ENCODE measurements at places on chromosomes 5 and 9.

DNA sequence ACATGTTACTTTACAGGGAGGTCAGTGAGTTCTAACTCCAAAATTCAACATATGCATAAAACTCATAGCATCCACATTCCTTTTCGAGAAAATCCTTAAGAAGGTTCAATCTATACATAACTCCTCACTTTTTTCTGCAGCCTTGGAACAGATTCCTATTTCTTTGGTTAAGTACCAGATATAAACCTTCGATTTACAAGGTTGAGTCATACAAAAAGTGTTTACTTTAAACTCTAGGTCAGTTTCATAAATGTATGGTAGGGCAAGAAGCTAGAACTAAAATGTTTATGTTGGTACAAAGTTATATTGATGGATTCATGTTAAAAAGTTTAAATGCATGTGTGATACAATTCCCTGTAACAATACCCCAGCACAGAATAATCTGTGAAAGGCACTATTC, 19.4 kb downstream of the CDKN2AIPNL start:
- DNase-seq = no peak

- DNase-seq = no peak
Observed at GRCh38 chr5:115289104-115289503, 7.3 kb downstream of the CCDC112 start.

- no peak for DNase-seq
Observed at GRCh38 chr5:2172471-2172870, 289.7 kb upstream of the IRX4 start.

DNA sequence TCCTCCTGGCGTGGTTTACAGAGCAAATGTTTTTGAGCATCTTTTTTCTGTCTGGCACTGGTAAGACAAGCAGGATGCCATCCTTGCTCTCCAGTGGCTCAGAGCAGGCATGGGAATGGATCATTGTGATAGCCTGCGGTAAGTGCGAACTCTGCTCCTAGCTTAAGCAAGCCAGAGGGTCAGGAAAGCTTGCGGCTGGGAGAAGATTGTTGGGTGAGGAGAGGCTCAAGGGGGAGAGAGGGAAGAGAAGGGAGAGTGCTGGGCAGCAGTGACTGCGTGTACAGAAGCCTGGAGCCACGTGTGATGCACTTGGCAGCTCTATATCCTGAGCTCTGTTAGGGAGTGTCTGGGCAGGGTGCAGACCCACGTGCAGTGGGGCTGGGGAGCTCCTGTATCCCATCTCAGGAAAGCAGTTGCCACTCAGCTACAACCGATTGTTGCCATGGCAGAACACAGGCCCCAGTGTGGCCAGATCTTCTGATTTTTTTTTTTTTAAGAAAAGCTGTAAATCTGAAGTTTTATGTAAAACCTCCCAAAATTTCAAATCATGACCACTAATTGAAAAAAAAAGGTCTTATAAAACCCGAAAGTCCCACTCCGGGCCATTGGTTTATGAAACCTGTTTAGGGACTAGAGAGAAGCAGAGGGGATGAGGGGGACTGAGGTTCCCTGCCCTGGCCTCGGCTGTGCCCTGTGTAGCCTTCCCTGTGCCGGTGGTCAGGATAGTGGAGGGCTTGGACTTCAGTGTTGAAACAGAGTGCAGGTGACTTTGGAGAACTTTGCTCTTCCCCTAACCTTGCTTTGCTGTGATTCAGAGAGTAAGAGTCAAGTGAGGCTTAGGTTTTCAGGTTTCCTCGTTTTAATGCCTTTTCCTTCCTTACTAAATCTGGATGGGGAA, 67.3 kb downstream of the ZNF618 start:
- no peak for DNase-seq

DNA sequence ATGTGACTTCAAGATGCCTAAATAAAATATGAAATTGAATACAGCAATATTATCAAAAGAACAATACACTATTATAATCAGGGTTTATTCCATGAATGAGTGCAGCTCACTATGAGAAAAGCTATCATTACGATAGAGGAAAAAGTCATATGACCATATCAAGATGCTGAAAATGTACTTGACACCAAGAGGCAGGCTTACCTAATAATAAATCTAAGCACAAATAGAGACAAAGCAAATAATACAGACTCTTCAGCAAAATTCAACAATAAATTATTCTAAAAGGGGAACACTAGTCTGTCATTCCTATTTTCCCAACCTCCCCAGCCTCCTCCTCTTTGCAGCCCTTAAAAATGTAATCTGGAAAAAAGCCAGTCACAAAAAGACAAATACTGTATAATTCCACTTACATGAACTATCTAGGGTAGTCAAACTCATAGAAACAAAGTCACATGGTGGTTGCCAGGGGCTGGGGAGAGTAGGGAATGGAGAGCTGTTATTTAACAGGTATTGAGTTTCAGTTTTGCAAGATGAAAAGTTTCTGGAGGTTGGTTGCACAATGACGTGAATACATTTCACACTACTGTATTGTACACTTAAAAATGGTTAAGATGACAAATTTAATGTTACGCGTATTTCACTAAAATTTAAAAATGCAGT, 148.4 kb downstream of the NFIB start:
- DNase-seq = no peak

GRCh38 chr9:88672874-88673689, 138.1 kb downstream of the NXNL2 start:
- no peak for DNase-seq

GRCh38 chr9:69379270-69379982, 54.4 kb downstream of the ENTREP1 start:
- DNase-seq = peak; percentile 70

DNA sequence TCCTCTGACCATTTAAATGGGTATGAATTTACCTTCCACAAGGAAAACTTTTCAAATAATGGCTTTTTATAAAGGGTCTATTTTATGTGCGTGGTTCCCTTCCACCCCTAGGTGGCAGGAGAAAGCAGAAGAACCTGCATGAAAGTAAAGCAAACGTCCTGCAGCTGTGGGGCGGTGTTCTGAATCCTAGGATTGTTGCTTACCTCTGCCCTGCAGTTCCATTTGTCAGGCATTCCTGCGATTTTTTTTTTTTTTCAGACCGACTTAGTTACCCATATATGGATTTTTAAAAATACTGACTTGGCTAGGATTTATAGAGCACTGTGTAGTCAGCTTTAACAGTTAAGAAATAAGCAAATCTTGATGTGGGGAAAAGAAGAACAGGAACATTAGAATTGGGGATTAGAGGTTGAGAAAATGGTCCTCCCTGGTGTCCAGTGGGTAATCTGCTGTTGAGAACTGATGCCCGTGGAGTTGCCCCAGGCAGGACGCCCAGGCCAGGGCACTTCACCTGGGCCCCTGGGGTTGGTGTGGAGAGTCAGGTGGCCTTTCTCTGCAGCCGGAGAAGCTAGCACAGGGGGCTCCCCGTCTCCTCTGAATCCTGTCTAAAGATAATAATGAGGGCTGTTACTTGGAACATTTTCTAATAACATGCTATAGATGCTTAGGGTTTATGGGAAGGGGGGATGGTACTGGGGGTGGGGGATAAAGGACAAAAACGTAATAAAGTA, 30.4 kb upstream of the LTC4S start:
- DNase-seq = peak; percentile 87

DNA sequence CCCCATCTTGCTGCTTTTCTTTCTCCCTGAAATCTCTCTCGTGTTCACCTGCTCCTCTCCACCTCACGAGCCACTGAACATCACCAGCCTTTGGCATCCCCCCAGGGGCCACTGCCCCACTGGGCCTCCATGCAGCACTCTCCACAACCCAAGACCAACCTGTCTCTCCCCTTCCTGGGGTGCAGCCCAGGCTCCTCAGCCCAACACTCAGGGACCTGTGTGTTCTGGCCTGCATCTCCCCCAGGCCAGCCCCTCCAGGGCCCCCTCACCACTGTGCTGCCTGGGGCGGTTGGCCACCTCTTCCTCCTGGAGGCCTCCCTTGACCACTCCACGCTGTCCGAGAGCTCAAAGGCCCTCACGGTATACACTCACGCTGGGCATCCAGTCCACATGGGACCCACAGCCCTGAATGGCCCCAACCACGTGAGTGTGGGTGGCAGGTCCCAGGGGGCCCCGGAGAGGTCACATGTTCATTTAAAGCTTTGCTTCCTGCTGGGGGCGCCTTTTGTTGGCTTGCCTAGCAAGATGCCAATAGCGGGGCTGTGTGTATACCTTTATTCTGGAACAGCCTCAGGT, 453 bp upstream of the DOK3 start:
- DNase-seq = no peak

DNA sequence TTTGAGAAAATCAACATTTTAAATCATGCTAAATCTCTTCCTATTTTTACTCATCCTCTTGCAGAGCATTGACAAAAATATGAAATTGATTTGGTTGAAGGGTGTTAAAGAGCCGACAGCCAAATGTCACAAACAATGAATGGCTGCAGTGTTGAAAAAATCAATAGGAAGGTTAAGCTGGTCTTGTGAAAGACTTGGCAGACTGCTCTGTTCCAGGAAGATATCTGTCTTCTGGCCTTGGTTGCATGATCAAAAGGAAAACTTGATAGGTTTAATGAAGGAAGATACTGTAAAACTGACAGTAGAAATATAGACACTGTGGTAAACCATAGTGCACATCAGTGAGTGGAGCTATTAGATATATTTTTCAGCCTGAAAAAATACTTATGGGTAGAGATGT, 103.6 kb downstream of the PBX3 start:
- no peak for DNase-seq

- DNase-seq = no peak
Observed at GRCh38 chr5:108983461-108984092, 235.9 kb downstream of the FER start.

GRCh38 chr9:5269249-5269715, 35.2 kb downstream of the RLN2 start:
- peak; percentile 82 for DNase-seq

GRCh38 chr9:134539586-134540194, 101.9 kb upstream of the COL5A1 start:
- no peak for DNase-seq

DNA sequence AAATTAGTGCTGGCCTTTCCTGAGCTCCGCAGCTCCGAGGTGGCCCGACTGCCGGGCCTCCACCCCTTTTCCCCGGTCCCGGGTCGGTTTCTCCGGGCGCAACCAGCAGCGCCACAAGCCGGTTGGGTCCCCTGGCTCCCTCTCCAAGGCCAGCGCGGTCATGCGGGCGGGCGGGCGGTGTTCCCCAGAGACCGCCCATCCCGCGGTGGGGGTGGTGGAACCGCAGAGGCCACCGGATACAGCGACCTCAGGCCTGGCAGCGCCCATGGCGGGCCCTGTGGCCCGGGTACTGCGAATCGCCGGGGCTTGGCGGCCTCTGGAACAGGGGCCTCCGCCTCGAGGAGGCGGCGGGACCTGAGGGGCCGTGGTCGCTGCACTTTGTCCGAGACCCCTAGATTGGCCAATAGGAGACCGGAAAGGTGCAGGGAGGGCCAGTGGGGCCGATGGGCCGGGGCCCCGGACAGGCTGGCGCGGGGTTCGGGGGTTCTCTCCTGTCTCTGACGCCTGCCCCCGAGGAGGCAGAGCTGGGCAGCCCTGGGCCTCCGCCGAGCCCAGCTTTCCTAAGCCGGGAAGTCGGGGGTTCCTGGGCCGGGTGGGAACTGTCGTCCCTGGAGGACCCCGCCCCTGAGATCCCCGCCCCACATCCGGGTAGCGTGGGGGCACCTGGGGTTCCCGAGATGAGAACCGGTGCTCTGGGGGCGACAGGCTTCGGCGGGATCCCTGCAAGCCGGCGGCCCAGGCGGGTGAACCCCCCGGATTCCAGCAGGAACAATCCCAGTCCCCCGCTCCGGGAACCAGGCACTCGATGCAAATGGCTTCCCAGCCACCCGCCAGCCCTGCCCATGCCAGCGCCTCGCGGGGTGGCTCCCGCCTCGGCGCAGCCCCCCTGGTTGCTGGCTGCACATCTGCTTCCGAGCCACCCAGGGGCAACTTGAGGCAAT, 293.9 kb downstream of the ZSWIM6 start:
- peak; percentile 20 for DNase-seq

GRCh38 chr9:93676310-93677047, 100.1 kb downstream of the PHF2 start:
- DNase-seq = no peak

DNA sequence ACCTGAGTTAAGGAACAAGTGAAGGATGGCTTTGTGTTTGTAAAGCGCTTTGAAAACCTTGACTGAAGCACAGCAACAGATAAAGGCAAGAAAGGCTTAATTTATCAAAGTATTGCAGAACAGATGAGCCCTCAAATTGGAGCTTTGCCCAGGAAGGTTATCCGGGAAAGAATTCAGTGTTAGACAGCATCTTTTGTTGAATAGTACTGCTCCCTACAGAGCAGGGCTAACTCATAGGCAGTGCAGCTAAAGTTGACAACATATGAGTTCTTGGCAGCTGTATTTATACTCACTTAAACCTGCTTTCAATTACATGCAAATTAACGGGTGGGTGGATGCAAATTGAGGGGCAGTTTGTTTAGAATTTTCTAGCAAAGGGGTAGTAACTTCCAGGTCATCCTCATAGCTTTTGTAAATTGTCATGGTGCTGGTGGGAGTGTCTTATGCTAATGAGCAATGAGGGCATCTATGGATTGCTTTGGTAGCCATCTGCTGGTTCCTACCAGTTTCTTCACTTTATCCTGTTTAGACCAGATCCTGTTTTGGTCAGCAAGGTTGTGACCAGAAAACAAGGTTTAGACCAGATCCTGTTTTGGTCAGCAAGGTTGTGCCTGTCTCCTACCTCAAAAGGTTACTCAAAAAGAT, 105.8 kb downstream of the GDA start:
- DNase-seq = no peak

GRCh38 chr9:38380872-38381534, 11.5 kb upstream of the ALDH1B1 start:
- DNase-seq = no peak

DNA sequence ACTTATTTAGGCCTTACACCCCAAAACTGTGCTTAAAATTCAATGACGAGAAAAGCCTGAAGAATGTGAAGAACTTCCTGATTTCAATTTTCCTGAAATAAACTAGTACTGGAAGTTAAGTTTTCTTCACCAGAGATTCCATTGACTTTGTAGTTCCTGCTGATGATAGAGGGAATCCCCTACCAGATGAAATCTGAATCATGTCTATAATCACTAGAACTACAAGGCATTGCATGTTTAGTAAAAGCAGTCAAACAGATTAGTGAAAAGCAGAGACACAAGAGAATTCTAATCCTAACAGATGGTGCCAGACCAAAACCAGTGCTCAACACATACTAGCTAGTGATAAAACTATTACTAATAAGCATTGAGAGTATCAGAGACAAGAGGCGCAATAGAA, 130.0 kb downstream of the PDE4D start:
- no peak for DNase-seq

- no peak for DNase-seq
Observed at GRCh38 chr9:7210854-7211637, 453.3 kb downstream of the KDM4C start.

GRCh38 chr5:82863266-82863665, 213.9 kb downstream of the TMEM167A start:
- no peak for DNase-seq

DNA sequence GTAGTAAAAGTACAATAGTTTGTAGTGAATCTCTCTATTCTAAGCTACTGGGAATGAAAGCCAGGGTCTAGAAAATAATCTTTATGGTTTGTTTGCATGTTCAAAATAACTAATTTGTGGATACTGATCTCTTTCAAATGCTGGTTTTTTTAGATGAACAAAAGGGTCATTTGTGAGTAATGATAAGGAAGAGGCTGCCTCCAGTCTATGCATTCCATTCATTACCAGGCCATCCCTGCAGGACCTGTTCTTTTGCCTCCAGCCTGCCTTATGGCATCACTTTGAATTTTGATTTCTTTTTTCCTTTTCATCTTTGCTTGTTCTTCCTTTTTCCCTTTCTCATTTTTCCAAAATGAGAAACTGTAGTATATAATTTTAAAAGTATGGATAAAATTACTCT, 312.3 kb downstream of the CWC27 start:
- DNase-seq = no peak
